ENCODE measurements at places on chromosomes 7 and 10.

- no peak for DNase-seq
Measured at GRCh38 chr10:125624800-125625199, 58.2 kb downstream of the TEX36 start.

DNA sequence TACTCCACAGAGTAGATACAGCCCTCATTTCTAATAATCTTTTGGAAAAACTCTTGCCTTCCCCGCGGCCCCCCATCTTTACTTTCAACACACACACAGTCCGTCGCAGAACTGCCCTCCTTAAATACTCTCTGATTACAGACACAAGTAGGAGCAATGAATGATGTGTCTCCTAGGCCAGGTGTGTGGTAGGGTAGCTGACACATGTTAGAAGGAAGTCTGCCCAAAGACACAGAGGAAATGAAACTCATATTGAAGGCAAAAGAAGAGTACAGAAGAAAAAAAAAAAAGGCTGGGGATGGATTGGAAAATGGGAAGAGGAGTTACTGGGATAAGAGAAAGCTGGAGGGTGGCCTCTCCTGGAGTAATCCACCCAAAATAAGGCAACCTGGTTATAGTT is 14.6 kb downstream of the OPALIN start:
- no peak for DNase-seq

DNA sequence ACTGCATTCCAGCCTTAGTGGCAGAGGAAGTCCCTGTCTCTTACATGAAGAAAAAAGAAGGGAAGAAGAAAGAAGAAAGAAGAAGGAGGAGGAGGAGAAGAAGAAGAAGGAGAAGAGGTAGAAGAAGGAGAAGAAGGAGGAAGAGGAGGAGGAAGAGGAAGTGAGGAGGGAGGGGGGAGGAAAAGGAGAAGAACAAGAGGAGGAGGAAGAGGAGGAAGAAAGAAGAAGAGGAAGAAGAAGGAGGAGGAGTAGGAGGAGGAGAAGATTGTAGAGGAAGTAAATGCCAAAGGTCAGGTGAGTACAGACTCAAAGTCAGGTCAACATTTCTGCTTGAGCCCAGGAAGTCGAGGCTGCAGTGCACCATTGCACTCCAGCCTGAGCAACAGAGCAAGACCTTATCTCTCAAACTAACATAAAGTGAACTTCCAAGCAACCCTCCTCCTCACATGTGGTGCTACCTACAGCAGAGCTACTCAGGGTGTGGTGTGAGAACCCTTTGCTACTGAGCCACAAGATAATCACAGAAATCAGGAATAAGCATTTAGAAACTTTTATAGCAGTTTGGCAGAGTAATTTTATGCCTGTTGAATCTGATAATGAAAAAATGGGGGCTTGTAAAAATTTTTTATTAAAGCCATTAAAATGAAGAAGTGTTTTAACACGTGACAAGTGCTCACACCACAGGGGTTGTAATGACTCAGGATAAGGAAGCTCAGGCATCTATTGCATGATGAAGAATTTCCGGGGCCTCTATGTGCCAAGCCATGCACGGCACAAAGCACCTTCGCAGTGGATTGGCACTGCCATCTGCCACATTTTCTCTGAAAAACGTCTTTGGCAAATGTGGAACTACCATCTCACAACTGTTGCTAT is 224.9 kb upstream of the AUTS2 start:
- DNase-seq: peak; percentile 67

GRCh38 chr7:37446371-37446770 is 2.3 kb downstream of the ELMO1 start:
- DNase-seq: no peak

Data from A673 (cell line).